ENCODE measurements at places on chromosomes 2 and 18.

GRCh38 chr2:79801082-79801481 lies 288.2 kb downstream of the CTNNA2 start:
- DNase-seq = no peak

- DNase-seq = no peak
Observed at GRCh38 chr2:64259312-64259711, 115.1 kb upstream of the PELI1 start.

GRCh38 chr2:39128919-39129391 lies 8.1 kb upstream of the SOS1 start:
- DNase-seq = no peak

GRCh38 chr2:45748239-45748638 lies 96.8 kb downstream of the PRKCE start:
- no peak for DNase-seq

- no peak for DNase-seq
Observed at GRCh38 chr2:104859766-104860450, 6.0 kb downstream of the POU3F3 start.

DNA sequence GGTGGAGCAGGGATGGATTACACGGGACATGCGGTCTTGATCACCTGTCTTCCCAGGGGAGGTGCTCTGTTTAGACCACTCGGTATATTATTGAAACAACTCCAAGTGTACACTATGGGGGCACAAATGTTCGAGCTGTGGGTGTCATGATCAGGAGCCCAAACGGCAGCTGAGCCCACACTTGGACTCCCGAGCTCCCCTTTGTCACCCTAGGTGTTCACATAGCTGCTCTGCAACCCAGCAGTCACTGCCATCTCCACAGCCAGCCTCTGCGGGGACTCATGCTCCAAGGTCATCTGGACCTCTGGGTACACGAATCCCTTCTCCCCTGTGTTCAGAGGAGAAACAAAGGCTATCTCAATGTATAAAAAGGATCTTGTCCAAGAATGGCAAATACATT lies 46.0 kb downstream of the CAPN13 start:
- DNase-seq = no peak

GRCh38 chr18:68703326-68703725 lies 11.6 kb downstream of the TMX3 start:
- no peak for DNase-seq

Data from GM13976 (cell line).